ENCODE measurements at places on chromosomes 1 and 21.

GRCh38 chr1:215267495-215267894 is 185.0 kb downstream of the KCNK2 start:
- no peak for DNase-seq

DNA sequence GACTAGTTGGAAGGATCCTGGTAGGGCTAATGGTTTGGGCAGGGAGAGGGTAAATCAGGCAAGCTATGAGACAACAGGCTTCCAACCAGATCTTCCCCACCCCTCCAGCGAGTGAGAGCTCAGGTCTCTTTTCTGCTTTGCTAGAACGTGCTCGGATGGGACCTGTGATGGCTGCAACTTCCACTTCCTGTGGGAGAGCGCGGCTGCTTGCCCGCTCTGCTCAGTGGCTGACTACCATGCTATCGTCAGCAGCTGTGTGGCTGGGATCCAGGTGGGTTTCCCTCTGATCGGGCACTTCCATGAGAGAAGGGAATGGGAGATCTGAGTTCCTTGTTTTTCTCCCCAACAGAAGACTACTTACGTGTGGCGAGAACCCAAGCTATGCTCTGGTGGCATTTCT is 14.0 kb upstream of the SARS1 start:
- DNase-seq = no peak

DNA sequence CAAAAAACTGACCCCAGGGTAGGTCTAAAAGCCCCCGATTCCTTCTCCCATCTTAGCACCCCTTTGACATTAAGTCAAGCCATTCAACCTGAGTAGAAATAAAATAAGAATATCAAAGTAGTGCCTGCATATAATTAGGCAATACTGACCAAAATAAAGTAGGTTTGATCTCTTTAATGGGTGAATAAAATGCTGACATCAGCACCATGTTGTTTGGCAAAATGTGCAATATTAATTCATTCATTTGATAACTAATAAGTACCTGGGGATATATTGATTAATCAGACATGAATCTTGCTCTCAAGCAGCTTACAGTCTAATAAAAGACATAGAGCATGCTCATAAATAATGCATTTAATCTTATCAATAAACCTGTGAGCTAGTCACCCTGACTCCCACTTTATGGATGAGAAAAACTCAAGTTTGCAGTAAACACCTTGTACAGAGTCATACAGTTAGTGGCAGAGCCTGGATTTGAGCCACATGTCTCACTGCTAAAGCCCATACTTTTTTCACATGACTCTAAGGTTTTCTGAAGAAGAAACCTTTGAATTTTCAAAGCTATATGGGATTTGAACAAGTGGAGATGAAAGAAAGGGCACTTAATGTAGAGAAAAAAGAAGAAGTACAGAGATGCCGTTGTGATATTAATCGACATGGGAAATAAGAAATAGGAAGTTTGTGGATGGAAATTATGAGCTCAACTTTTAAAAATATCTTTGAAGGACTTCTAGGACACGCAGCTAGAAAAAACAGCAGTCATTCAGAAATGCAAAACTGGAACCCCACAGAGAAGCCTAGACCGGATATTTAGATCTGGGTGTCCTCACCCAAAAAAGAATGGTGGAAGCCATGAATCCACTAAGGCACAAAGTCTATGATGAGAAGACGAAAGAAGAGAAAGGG is 183.9 kb downstream of the TOMM20 start:
- DNase-seq = no peak

DNA sequence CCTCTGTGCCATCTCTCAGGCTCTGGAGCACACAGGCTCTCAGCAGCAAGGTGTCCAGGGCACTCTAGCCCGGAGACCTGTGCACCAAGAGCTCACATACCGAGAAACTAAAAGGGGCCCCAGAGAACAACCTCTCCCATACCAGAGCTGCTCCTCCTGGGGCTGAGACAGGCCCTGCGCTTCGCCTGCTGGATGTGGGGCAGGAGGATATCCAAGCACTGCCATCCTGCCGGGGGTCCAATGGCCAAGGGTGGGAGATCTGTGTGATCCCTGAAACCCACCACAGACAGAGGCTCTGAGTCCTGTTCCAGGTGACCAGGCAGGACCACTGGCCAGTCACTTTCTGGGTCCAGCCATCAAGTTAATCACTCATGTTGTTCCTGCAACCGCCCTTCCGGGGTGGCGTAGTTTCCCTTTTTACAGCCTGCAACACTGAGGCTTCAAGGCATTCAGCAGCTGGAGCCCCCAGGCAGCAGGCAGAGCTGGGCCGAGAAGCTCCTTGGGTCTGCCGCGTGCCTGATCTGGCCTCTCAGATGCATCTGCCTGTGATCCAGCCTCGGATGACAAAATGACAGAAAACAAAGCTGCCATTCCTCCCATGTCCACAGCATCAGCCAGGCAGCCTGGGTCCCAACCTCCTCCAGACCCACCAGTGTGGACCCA is 36.7 kb upstream of the ACTRT2 start:
- no peak for DNase-seq

DNA sequence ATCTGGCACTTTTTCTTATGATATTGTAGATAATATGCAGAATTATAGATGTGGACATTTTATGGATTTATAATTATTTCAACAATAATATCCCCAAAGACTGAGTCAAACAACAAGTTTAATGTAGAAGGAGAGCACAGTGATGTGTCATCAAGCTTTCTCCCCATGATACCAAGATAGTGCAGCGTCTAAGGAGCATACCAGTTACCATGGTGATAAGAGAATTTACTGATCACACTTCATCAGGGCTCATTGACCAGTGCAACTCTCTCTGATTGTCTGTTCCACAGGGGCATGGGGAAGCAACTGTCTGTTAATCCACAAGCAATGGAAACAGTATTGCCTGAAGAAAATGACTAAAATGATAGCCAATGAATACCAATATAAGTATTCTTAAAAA is 209.6 kb upstream of the DPYD start:
- DNase-seq = no peak

DNA sequence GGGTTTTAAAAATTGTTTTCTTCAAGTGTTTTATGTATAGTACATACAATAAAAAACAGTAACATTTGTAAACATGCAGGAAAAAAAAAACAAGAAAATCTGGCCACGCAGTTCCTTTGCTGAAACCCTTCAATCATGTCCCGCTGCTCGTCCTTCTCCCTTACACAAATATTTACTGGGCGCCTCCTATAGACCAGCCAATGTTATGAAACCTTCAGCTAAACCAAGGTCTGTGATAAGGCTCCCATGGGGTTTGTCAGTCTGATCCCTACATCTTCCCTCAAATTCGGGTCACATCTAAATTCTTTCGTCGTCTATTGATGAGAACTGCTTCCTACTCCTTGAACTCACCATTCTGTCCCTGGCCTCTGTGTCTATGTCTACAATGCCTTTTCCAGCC is 583.9 kb downstream of the SMYD3 start:
- DNase-seq = no peak

DNA sequence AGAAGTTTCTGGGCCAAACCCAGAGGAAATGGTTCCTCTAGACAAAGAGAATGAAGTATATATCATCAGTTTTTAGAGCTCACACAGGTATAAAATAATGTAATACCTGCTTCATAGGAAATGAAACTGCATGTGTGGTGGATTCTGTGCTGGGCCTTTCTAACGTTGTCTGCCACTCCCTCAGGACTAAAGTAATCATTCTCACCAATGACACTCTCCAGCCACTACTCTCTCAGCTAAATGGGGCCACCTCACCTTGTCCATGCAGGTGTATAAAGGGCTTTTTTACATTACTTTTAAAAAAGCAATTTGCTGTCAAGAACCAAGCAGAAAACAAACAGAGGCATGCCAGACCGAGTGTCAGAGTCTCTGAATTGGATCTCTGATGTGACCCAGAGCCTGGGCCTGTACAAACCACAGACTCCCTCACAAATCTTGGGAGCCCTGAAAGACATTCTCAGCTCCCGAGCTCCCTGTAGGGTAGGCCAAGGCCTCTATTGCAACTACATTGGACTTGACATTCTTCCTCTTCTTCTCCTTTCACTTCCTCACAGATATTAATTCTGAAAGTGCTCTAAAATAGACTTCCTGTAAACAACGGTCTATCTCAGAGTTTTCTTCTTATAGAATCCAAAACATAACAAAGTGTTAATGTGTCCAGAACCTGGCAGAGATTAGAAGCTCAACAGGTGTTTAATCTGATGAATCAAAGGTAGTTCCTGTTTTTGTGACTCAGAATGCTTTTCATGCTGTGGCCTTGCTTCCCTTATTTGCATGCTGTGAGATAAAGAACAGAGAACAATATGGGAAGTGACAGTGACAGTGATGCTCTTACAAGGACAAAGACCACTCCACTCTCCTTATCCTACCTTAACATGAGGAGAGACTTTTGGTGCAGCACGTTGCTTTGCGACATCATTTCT is 8.6 kb downstream of the AIM2 start:
- DNase-seq = no peak

GRCh38 chr1:232036181-232036933 is 409.8 kb downstream of the DISC1 start:
- no peak for DNase-seq

- peak; percentile 27 for DNase-seq
These were observed 404 bp upstream of the SCMH1 start for GRCh38 chr1:41242342-41243078.

GRCh38 chr1:95534985-95535384 is 301.0 kb downstream of the RWDD3 start:
- DNase-seq = no peak

DNA sequence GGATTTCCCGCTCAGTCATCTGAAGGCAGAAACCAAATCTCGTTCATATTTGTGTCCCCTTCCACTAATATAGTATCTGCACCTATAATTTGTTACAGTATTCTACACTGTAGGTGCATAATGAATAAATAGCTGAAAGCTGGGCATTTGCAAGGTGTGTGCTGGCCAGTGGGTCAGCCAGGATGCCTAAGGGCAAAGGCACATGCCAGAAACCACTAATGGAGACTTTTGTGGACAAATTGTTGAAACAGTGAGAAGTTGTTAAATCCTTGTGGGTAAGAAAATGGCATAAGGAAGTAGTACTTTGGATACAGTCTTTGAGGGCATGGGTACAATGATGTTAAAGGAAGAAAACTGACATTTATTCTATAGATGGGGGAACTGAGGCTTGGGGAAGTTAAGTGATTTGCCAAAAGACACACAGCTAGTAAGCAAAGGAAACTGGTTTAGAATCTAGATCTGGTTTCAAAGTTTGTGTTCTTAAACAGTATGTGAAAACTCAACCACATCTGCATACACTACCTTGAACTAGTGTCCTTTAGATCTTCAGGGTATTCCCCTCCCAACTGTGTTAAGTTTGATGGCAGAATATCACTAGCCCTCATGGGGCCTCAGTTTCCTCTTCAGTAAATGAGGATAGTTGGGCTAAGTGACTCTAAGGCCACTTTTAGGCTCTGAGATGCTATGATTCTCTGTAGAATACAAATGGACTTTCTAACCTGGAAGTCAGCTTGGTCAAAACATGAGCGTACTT is 26.5 kb upstream of the LRRC8C start:
- no peak for DNase-seq

DNA sequence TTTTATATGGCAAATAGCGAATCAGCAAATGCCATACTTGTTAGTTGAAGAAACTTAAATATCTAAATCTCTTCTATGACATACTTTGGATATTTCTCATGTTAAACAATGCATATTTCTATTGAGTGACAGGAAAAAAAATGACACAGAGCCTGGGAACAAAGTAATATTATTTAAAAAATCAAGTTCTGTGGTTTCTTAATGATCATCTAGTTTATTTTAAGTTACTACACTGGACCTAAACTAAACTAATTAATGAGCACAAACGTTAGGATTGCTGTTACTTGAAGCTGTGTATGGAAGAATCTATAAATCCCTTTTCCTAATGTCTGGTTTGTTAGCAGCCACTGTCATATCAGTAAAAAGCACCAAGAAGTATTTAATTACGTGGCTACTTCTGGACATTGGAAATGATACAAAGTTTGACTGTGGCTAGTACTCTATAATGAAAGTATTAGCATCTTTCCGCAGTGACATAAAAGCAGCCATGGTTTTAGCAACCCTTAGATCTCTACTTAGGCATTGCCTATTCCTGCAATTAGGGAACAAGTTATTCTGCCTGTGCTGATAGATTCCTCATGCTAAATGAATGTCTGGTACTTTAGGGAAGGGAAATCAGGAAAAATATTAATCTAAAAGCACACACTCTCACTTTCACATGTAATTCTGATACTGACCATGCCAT is 981.7 kb upstream of the B3GALT2 start:
- no peak for DNase-seq

DNA sequence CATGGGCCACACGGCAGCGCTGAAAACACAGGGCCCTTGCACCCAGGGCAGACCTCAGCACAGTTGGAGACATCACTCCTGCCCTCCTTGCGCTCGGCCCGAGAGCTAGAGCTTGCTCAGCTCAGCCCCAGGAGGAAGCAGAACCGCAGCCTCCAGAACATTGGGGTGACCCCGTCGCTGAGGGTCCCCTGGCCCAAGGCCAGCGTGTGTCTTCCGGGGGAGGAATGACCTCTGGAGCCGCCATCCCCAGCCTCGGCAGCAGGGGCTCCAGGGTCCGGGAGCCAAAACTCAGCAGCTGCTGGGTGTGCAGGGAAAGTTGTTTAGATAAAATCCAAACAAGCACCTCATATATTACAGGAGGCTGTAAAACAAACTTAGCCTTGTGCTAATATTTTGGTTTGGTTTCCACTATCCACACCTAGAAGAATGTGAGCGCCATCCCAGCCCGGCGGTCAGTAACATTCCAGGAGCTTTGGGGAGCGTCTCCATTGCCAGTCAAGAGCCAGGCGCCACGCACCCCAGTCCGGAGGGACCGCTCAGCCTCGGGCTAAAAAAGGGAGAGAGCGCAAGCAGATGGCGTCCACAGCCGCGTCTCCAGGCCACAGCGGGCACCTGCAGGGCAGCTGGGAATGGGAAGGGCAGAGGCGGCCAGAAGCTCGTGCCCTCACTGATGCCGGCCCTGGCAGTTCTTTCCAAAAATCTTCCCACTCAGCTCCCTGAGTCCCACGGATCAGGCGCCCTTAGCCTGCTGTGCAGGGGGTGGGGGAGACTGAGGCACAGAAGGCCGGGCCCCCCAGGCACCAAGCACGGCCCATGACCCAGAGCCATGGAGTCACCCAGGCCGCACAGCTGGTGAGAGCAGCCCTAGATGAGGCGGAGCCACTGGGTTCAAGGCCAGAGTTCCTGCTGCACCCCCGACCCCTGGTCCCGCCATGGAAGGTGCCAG is 52.0 kb downstream of the SLX9 start:
- DNase-seq = no peak

DNA sequence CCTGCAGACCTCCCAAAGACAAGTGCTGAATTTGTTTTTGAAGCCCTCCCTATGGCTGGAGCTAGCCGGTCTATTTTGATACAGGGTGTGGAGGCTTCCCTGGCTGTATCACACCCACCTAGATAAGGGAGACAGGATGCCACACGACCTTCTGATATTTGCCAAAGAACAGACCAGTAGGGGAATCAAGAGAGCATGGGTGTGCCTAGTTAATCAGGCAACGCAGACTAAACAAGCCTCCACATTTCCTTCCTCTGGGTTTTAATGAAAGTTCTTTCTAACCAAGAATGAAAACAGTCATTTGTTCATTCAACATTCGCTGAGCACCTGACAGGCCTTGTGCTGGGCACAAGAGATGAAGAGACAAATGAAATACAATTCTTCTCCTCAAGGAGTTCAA is 446.8 kb downstream of the PLPP3 start:
- no peak for DNase-seq

- no peak for DNase-seq
These were observed 2.2 kb upstream of the SSBP3 start for GRCh38 chr1:54408147-54409066.

- no peak for DNase-seq
These were observed 1201.1 kb upstream of the B3GALT2 start for GRCh38 chr1:194387531-194387930.

GRCh38 chr1:81706650-81707435 is 93.9 kb upstream of the ADGRL2 start:
- DNase-seq = no peak

- no peak for DNase-seq
These were observed 7.6 kb upstream of the XKR8 start for GRCh38 chr1:27952147-27952546.
